Femur (tissue), 1 donor: ENCODE measurements at places on chromosomes 2 and 18.

GRCh38 chr2:174888146-174888545, 117.0 kb downstream of the CHN1 start:
- DNase-seq, result no peak

GRCh38 chr2:46145017-46145416, 152.2 kb upstream of the EPAS1 start:
- DNase-seq, result no peak

DNA sequence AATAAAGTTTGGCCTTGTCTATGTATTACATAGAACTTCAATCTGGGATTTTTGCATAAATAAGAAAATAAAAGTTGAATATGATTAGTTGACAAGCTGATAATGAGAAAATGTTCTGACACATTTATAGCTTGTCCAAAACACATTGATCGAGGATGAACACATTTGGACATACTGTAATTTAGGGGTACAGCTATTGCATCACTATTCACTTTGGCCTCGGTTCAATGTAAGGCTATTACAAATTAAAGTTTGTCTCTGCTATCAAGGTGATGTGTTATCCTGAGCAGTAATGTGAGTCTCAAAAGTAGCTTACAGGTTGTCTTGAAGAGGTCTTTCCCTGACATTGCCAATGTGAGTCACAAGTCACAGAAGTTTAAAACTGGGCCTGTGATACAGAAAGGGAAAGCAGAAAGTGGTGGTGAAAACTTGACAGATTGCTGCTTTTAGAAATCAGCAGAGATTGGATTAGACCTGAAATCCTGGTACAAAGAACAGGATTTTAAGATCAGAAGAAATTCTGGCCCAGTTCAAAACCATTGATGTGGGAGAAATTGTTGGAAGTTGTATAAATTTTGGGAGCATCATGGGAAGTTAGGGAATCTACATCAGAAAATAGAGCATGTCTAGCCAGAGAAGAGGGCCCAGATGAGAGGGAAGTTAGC, 674.1 kb downstream of the NYAP2 start:
- no peak for DNase-seq

- DNase-seq, result no peak
These were observed 1596.5 kb upstream of the LRRTM1 start for GRCh38 chr2:81901017-81901416.

GRCh38 chr2:240302041-240302440, 133.4 kb upstream of the GPC1 start:
- DNase-seq, result no peak

DNA sequence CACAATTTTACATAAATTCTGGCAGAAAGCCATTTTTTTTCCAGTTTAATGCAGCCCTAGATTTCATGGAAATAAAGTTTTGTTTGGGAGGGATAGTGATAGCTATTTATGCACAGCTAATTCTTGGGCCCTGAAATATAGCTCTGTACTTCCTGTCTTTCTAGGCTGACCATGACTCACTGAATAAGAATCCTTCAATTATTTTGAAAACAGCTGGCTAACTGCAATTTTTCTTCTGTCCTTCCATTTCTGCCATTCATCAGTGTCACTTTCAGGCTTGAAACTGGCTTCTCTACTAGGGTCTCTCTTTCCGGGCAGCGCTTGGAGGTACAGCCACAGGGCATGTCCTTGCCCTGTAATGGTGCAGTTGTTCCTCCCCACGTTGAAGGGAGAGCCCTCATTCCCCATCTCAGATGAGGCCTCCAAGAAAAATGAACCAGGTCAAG, 97.1 kb upstream of the TMEM178A start:
- no peak for DNase-seq

DNA sequence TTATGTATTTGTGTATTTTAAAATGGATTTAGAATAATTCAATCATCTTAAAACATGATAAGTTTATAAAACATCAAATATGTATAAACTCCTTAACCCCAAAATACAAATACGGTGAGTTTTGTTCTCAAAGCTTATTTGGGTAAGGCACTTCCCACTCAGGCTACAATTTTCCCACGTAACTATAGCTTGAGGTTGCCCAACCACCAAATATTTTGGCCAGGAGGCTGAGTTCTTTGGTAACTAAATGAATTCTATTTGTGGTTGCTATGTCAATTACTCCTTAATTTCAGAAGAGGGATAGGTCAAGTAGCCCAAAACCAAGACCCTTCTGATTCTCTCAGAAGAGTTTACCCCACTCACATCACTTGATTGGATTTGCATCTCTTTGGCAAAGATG, 70.4 kb downstream of the MYL12B start:
- no peak for DNase-seq

DNA sequence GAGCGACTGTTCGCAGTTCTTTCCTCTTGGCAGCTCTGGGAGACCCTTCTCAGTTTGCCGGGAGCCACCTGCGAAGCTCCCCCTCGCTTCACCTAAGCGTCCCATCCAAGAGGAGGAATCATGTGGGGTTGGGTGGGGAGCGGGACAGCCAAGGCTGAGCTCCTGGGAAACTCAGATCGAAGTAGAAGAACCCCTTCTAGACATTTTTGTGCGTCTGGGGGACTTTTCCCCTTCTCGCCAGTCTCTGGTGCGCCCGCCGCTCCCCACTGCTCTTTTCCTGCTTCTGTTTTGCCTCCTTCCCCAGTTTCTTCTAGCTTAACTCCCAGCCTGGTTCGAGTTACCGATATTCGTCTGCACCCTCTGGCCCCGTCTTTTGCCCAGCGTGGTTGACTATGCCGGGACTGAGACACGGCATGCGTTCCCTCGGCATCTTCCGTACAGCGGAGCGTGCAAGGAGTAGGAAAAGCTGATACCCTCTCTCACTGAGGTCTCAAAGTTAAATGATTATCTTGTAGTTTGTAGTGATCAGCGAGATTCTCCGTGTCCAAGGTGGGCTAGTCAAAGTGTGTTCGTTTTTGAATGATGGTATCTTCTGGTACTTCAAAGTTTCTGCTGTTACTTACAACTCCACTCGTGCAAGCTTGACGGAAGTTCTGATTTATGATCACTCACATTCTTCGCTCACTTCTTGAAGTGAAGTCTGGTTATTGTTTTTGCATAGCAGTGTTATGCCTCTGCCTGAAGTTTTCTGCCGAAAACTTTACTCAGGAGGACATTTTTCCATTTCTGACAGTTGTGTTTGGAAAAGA, 664 bp downstream of the CAMKMT start:
- peak; percentile 48 for DNase-seq

DNA sequence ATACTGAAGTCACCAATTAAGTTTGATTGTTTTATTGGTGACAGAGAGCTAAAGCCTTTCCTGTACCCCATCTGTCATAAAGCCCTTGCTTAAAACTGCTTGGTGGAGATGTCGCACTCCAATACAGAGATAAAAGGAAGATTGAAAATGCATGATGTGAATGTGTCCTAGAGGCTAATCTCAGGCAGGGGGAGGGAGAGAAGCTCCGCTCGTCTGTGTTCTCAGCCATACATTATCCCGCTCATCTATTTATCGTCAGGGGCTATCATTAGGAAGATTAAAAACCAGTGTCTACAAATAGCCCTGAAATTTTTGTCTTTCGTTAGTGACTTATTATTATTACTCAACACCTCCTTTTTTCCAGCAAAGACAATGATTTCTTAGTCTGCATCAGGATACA, 110.3 kb downstream of the CMPK2 start:
- no peak for DNase-seq

- no peak for DNase-seq
These were observed 61.9 kb upstream of the HK2 start for GRCh38 chr2:74772046-74772445.

DNA sequence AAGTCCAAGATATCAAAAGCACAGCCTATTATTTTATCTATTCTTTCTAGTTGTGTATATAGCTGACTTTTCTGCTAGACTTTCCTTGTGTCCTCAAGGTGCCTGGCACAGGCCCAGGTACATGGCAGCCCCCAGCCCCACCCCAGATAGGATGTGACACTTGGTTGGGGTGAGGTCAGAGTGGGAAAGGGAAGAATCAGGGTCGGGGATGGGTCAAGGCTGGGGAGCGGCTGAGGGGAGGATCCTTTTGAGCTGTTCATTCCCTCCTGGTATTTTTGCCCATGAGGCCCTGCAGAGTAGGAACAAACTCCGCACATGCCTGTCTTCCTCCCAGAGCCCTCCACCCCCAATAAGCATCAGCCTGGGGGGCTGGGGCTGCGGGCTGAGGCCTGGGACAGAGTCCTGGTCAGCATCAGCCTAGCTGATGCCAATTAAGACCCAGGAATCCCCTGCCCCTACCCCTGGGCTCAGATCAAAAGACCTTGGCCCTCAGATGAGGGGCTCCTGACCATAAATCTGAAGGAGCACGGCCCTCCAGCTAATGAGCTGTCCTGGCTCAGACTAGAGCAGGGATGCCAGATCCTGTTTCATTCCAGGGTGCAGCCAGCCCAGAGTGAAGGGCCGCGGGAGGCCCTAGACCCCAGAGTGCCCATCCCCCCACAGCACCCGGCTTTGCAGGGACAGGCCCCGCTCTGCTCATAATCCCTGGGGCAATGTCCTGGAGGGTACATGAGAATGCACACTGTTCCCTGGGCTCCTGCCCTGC, 85.3 kb downstream of the SDC1 start:
- DNase-seq, result no peak

GRCh38 chr18:55073116-55073515, 113.9 kb upstream of the CCDC68 start:
- no peak for DNase-seq

GRCh38 chr2:62141142-62141740, 54.7 kb upstream of the B3GNT2 start:
- DNase-seq, result no peak

DNA sequence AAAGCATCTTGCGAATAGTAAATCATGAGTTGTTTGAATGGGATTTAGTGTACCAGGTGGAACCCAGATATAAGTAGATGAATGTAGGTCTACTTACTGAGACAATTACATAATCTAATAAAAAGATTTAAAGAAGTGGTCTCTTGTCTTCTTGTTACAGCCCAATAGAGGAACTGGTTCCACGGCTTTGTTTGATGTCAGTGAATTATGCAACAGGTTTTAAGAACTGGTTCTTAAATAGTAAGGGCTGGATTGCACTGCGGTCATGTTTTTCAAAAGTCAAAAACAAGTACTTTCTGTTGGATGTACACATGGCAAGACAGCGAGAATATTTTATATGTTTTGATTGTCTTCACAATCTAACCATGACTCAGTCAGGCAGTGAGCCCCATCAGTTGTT, 15.4 kb upstream of the SLC9A2 start:
- DNase-seq, result no peak

GRCh38 chr18:23231340-23232021, 96.2 kb downstream of the CABLES1 start:
- peak; percentile 79 for DNase-seq

DNA sequence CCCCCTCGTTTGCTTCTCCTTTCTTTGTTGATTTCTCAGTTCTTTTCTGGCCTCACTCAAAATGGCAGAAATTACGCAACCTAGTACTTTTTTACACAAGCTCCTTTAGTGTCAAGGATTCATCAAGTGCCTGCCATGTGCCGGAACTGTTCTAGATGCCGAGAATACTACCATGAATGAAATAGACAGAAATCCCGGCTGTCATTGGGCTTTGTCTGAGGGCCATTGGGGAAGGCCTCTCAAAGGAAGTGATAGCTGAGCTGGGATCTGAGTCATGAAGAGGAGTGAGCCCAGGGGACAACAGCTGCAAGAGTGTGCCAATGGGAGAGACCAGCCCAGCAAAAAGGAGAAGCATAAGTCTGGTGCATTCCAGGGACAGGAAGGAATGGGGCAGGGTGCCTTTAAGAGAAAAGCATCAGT, 34.3 kb upstream of the PPP1CB start:
- DNase-seq, result peak; percentile 81

DNA sequence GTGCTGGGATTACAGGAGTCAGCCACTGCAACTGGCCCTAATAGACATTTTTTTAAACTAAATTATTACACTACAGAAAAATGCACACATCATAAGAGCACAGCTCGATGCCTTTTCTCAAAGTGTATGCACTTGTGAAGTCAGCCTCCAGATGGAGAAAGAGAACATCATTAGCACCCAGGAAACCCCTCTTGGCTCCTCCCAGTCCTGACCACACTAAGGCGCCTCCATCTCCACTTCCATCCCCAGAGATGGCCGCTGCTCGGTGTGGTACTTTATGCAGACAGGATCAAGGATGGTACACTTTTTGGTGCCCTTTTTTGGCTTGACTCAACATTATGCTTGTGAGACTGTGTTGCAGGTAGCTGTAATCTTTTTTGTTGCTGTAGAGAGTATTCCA, 34.8 kb downstream of the RRM2 start:
- DNase-seq, result no peak

- DNase-seq, result no peak
These were observed 88.3 kb upstream of the KCNH7 start for GRCh38 chr2:162926907-162927306.

DNA sequence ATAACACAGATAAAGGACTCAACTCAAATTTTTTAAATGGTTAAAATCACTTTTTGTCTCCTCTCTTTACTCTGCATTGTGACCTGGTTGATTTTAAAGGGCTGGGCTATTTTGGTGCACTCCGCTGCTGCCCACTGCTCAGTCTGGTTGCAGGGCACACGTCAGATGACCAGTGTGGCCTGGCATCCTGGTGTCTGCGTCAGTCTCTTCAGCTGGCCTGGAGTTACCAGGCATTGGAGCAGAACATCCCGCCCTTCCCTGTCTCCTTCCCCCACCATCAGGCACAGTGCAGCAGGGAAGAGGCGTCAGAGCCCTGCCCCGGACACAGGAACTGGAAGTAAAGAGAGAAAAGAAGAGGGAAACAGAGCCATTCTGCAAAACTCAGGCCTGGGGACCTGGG, 8.9 kb downstream of the C1QL2 start:
- no peak for DNase-seq

DNA sequence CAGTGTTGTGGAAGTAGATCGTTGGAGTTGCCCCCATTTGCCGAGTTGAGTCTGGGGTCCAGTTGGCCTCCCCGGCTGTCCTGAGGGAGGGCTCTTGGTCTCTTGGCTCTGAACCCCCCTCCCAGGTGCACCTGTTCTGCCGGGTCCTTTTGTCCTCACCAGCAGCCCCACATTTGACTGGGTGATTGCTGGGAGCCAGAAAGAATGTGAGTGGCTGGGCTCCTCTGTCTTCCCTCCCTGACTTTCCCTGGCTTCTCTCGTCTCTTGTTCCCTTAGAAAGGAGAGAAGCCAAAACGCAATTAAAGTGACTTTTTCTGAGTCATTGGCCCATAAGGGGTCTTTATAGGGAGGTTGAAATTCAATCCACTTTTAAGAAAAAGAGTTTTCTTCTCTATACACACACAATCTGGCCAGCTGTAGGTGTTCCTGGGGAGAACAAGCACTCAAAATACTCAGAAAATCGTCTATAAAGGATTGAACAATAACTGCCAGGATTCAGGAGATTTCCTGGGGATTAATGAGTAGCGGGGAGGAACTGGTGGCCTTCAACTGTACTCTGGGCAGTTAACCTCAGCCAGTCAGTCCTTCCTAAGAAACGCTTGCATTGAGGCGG, 131.0 kb downstream of the TMEM182 start:
- DNase-seq, result no peak

GRCh38 chr2:1550076-1550475, 136.8 kb downstream of the TPO start:
- DNase-seq, result no peak
